Activated T-helper 1 cell treated with Interleukin-2 at 50 U/mL for 16 hours (primary cell): ENCODE measurements at places on chromosomes 12 and 14.

GRCh38 chr14:79036441-79036840 is 866.3 kb downstream of the NRXN3 start:
- no peak for DNase-seq

DNA sequence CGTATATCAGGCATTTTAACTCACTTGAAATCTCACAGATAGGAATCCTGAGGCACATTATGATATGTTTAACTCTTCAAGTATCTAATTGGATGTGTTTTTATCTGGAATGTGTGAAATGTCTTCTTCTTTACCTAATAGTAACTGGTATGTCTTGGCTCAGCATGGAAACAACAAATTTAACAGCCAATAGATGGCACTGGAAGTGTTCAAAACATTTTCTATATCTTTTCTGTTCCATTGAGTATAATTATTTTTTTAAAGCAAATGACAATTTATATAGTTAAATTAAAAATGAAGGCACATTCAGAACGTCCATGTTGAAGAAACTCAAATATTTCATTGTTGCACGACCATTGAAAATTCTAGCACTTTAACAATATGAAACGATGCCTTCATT is 164.6 kb upstream of the SLC16A7 start:
- DNase-seq: no peak

- no peak for DNase-seq
Observed at GRCh38 chr14:98510392-98510791, 761.6 kb downstream of the BCL11B start.

DNA sequence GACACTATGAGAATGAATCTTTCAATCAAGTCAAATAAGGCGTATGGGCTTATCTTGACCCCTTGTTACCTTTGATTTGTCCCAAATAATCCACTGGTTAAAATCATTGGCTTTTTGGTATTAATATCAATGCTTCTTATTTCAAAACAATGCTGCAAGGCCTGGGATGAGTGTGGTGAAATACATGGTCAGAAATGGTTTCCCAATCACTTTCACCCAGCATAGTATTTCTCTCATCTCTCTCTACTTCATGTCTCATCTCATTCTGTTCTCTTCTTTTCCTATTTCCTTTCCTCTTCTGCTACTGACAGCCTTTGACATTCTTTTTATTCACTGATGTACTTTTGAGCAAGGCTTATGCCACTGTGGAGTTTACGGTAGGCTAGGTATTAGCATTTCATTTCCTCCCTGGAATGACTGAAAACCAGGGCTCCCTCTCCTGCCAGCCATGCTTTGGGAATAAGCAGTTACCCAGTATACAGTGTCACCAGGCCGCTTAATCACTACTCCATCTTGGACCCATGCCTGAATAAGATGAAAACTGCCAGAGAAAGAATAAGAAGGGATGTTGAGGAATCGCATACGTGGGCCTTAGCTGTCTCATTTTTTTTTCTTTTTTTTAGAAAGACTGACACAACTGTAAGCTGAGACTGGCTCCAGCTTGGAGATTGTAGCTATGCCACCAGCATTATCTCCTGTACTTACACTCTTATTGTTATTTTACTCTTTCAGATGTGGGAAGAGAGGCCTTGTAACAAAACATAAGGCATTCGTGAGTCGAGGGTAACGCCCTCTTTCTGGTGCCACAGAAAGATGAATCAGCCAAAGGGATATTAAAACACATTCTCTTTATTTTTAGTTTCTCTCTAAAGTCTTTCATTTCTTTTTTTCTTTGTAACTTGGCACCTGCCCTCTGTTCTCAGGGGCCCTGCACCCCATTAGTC is 53.5 kb downstream of the IGF1 start:
- no peak for DNase-seq

- DNase-seq: no peak
Observed at GRCh38 chr14:59313144-59313651, 124.7 kb downstream of the DAAM1 start.

DNA sequence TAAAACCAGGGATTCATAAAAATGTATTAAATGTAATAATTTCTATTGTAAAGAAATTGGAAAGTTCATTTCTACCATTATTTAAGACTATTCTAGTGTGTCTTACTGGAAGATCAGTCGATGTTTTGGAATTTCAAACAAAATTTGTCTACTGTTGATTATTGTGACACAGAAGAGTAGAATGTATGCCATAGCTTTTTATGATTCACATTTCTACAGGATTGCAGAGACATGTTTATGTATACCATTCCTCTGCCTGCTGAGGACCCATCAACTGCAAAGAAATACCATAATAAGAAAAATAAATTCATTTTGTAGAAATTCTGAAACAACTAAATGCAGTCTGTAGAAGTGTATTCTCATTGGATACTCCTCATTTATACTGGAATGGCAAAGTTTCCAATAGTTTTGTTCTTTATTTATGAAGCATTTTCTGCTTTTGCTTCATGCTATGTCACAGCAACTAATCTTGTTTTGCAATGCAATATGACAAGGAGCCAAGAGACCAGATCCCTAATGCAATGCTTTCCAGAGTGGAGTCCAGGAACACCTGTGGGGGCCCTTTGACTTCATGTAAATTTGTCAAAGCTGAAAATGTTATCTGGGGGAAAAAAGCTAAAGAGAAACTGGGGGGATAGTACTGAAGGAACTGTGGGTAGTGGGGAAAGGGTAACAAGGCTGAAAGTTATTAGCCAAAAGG is 172.9 kb upstream of the LRIG3 start:
- no peak for DNase-seq

- no peak for DNase-seq
Observed at GRCh38 chr12:65372574-65372973, 94.1 kb downstream of the MSRB3 start.

DNA sequence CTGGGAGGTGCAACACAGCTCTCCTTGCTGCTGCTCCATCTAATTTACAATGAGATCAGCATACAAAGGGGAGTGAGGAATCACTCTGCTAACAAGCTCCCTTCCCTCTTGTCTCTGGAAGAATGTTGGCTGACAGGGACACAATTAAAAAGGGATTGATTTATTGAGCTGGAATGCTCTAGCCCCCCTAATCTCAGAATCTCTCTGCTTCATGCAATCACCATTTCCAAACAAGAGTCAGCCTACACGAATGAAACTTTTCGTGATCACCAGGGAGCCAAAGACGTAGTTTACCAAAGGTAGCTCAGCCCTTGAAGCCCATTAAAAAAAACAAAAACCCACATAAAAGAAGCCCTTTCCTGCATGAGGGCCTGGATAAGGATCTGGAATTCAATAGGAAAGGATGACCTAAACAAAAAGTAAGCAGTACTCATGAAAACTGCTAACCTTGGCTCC is 223.8 kb downstream of the C12orf75 start:
- DNase-seq: no peak

GRCh38 chr12:64621257-64621942 is 11.1 kb downstream of the RASSF3 start:
- no peak for DNase-seq

DNA sequence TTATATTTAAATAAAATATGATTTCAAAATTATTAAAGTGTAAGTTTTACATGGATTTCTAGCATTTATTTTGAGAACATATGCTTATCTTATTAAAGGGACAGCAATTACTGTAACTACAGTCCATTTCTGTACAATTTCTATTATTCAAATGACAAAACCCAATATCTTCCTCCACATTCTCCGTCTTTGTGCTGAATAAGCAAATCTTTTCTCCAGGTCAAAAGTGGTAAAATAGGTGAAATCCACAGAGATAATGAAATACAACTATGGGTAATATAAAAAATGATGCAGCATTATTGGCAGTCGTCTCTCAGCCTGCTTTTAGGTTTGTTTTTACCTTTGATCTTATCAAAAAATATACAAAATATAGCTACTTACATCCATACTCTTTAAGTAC is 79.4 kb upstream of the OTX2 start:
- no peak for DNase-seq

DNA sequence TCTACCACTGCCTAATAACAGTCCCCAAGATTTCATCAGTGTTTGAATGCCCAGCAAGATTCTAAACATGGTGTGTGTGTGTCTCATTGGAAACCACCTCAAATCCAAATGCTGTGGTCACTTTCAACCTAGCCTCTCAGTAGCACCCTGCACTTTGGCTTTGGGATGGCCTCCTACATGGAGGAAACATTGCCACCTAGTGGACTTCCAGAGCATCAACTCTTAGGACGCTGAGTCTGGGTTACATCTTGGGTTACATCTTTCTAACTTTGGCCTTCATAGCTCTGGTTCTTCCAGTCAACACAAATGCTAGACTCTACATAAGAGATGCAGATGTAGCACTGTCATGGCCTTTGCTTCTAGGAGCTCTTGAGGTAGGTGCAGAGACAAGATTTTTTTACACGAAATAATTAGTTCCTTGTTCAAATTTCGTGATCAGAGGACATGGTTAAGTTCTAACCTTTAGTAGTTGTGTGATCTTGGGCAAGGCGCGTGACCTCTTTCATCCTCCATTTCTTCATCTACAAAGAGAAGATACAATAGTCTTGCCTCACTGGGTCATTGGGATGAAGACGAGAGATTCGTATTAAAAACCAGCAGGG is 113.5 kb upstream of the VASH1 start:
- DNase-seq: no peak

DNA sequence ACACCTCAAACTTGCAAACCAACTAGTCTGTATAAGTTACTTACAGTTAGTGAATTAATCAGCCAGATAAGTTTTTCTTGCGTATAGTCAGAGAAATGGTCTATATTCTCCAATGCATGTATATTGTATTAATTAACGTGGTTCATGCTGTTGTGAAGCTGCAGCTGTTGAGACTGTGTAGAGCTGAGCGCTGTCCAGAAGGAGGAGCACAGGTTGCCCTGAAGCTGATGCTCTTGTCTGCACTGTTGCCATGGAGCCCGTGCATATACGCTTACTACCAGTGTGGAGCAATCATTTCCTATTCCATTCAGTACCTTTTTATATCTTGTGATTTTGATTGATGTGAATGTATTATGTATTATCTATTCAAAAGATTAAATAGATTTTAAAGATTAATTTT is 74.3 kb upstream of the ARID2 start:
- DNase-seq: peak; percentile 32

DNA sequence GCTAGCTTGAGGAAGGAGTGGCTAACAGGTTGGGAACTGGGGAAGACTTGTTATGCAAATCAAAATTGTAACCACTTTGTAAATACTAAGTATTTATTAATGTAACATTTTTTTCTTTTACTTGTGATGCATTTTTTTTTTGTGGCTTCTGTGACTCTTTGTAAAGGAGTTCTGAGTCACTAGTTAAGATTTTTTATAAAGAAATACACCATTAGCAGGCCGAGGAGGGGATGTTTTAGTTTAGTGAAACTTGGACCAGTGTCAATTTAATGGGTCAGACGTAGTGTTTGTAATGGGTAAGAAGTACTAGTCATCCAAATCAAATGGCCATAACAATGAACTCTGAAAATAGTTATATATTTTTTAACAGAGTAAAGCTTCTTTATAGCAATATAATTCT is 43.1 kb downstream of the AKAP6 start:
- no peak for DNase-seq

- DNase-seq: no peak
Observed at GRCh38 chr12:14828892-14829291, 14.4 kb downstream of the ART4 start.

GRCh38 chr14:105376521-105377440 is 21.6 kb upstream of the TEX22 start:
- no peak for DNase-seq

DNA sequence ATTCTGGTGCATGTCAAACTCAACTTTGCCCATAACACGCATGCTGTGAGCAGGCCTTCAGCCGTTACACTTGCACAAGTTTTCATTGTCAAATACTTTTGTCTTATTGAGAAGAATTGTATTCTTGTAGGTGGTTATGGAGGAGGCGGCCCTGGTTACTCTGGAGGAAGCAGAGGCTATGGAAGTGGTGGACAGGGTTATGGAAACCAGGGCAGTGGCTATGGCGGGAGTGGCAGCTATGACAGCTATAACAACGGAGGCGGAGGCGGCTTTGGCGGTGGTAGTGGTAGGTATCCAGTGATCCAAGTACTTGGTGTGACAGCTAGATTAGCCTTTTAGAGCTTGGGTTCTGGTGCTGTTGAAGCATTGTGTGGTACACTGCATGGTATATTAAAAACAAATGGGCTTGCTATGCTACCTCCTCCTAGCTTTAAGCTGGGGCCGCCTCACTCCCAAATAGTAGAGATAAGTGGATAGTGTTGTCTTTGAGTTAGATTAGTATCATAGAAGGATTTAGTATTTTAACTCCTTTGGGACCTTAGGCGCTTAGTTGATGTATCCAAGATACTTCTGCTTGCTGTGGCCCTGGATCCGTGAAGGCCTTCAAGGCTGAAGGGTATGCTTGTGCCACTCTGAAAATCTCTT is 2.5 kb downstream of the HNRNPA1 start:
- no peak for DNase-seq
